Mesangial cell (primary cell): ENCODE measurements at places on chromosomes 2 and 18. TPM values are rescaled to one million over a fixed set of nuclear protein-coding genes. Genes with fewer than 3 reads are reported as not detected.

The ATP8B1 gene
- total RNA-seq: 19.5 and 23.5 TPM in 2 replicates

The RNF152 gene
- 0.98 and 7.5 TPM in 2 replicates for total RNA-seq

The LYPD6 gene
- total RNA-seq: 2.9 and 5.9 TPM in 2 replicates

The SKOR2 gene
- not detected in 2 replicates for total RNA-seq

The KCNS3 gene
- 18.9 and 21.0 TPM in 2 replicates for total RNA-seq

The GPR148 gene
- not detected in 2 replicates for total RNA-seq

The MC2R gene
- total RNA-seq: not detected in 2 replicates

The ZC3H15 gene
- total RNA-seq: 26.5 and 42.0 TPM in 2 replicates

The REG1A gene
- not detected in 2 replicates for total RNA-seq

The CRACDL gene
- total RNA-seq: 0.33 and 5.7 TPM in 2 replicates

The ZNF521 gene
- total RNA-seq: 3.2 and 4.9 TPM in 2 replicates

The TMEM169 gene
- total RNA-seq: 1.6 and 7.0 TPM in 2 replicates

The SGPP2 gene
- total RNA-seq: 1.8 and 6.6 TPM in 2 replicates
